ENCODE measurements at places on chromosomes 13 and 19. TPM values are rescaled to one million over a fixed set of nuclear protein-coding genes. Genes with fewer than 3 reads are reported as not detected.

GRCh38 chr13:28138756-28139470 lies 568 bp downstream of the PAN3 start:
- DNase-seq, result peak; percentile 89

GRCh38 chr13:65937251-65937650 lies 1292.9 kb downstream of the PCDH9 start:
- no peak for DNase-seq

CLEC4G gene
- 25.7 TPM for total RNA-seq

DNA sequence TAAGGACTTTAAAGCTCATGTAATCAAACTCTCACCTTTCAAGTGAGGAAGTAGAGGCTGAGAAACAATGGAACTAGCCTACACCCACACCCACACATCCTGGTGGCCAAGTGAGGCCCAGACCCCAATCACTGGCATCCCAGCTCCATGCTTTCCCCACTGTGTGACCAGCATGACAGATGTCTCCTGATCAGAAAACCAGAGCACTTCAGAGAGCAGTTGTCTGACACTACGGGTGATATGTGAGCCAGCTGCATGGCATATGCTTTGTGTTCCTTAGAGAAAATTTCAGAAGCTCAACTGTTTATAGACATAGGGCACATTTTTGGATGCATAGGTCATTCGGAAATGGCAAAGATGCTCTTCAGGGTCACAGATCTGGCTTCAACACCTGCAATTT lies 315.2 kb downstream of the NDFIP2 start:
- DNase-seq, result no peak

DNA sequence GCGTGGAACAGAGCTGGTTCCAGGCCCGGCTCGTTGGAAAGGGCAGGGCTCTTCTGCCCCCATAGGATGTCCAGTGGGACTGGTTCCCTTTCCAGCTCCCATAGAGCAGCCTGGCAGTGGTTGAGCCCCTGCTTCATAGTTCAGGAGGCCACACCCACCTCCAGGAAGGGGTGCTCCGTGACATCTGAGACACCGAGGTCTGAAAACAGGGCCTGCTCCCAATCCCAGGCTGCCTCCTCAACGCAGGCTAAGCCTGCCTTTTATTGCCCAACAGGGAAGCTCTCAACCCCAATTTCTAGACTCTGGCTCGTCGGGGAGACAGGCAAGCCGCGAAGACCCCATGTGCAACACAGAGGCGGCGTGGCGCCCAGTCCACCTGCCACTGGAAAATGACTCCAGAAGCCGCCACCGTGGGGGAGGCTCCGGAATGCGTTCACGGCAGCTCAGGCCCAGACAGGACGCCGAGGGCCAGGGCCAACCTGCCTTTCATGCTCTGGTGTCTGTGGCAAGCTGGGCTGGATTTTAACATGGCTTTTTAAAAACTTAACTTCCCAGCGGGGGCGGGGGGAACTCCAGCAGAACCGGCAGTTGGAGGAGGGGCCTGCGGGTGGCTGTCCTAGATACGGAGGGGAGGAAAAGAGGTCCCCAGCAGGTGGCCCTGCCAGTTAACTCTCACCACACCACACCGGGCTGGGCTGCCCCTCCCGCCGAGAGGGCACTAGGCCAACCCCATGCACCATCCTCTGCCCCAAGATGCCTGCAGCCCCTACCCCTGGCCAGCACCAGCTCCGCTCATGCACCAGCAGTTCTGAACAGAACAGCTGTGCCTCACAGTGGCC lies 17.9 kb upstream of the TINCR start:
- no peak for DNase-seq

DNA sequence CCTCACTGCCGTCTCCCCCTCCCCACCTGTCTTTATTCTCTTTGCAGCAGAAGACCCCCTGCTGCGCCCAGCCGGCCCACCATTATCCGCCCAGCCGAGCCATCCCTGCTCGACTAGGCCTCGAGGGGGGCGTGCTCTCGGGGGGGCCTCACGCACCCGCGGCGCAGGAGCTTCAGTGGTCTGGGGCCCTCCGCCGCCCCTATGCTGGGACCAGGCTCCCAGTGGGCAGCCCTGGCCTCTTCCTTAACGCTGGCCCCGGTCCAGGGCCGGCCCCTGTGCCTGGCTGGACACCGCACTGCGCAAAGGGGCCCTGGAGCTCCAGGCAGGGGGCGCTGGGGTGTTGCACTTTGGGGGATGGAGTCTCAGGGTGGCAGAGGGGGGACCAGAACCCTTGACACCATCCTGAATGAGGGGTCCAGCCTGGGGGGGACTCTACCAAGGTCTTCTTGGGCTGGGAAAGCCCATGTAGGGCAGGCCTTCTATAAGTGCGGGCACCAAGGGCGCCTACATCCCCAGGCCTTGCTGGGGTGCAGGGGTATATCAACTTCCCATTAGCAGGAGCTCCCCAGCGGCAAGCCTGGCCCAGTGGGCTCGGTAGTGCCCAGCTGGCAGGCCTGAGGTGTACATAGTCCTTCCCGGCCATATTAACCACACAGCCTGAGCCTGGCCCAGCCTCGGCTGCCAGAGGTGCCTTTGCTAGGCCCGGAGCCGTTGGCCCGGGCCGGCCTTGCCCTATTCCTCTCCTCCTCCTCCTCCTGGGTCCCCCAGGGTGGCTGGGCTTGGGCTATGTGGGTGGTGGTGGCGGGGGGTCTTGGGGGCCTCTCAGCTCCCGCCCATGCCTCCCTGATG lies 4.9 kb downstream of the TMED1 start:
- no peak for DNase-seq

SULT2B1 gene
- not detected for total RNA-seq

CRX gene
- not detected for total RNA-seq

Data from right lobe of liver (tissue), 6 donors.